ENCODE measurements at places on chromosomes 6 and 20. TPM values are rescaled to one million over a fixed set of nuclear protein-coding genes. Genes with fewer than 3 reads are reported as not detected.

The TREM1 gene
- 0.54 TPM for total RNA-seq

The MCCD1 gene
- total RNA-seq = not detected

The BHLHE23 gene
- total RNA-seq = not detected

The TFB1M gene
- total RNA-seq = 26.8 TPM

The PRIM2 gene
- 26.1 TPM for total RNA-seq

The OR12D3 gene
- total RNA-seq = not detected

The FOXS1 gene
- total RNA-seq = 1.8 TPM

The SEMG1 gene
- not detected for total RNA-seq

The RALGAPA2 gene
- 50.7 TPM for total RNA-seq

The SLC35D3 gene
- total RNA-seq = 0.36 TPM

The RIPPLY2 gene
- total RNA-seq = 8.0 TPM

GRCh38 chr6:138620630-138621029 is 121.3 kb upstream of the NHSL1 start:
- DNase-seq = no peak

DNA sequence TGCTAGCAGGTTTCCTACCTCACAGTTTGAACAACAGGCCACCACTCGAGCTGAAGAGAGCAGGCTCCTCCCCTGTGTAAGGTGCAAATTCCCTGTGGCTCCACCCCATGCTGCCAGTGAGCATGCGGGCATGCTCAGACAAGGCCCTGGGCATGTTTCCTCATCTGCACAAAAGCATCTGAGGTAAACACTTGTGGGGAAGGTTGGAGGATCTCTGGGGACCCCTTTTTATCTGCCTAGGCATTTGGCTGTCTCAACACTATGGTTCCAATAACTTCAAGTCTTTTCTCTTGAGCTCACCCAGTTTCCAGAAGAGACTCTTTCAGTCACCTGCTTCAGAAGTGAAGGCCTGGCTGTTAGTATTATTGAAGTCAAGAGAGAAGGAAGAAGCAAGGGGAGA is 9.4 kb downstream of the C6orf58 start:
- no peak for DNase-seq

DNA sequence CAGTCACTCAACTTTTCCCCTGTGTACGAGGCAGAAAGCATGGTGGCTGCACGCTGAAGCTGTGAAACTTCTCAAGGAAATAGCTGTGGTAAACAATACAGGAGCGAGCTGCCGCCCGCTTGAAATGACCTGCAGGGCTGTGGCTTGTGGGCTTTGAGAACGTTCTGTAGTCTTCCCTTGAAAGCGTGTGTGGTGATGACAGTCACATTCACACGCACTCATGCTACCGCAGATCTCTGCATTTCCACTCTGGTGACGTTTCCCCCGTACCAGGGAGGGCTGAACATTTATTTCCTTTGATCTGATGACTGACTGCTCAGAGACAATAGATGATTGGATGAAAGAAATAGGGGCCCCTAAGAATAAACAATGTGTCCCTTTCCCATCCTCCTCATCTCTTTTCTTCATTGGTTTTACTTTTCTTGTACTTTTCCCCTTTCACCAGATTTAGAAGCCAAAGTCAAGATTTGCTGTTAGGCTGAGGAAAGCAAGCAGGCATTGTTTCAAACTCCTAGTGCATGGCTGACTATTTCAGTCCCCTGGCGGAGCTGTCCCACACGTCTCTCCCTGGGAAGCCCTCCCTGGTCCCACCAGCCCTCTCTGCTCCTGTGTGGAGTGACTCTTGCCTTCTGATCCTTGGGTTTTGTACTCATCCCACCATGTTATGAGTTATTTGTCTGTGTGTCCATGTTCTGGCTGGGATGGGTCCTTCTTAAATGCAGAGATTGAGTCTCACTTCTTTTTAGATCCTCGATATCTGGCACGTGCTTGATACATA is 3.9 kb downstream of the SYTL3 start:
- no peak for DNase-seq

GRCh38 chr6:136795386-136795785 is 3.1 kb upstream of the MAP3K5 start:
- no peak for DNase-seq

- DNase-seq = no peak
Measured at GRCh38 chr6:168664956-168665355, 224.0 kb downstream of the SMOC2 start.

DNA sequence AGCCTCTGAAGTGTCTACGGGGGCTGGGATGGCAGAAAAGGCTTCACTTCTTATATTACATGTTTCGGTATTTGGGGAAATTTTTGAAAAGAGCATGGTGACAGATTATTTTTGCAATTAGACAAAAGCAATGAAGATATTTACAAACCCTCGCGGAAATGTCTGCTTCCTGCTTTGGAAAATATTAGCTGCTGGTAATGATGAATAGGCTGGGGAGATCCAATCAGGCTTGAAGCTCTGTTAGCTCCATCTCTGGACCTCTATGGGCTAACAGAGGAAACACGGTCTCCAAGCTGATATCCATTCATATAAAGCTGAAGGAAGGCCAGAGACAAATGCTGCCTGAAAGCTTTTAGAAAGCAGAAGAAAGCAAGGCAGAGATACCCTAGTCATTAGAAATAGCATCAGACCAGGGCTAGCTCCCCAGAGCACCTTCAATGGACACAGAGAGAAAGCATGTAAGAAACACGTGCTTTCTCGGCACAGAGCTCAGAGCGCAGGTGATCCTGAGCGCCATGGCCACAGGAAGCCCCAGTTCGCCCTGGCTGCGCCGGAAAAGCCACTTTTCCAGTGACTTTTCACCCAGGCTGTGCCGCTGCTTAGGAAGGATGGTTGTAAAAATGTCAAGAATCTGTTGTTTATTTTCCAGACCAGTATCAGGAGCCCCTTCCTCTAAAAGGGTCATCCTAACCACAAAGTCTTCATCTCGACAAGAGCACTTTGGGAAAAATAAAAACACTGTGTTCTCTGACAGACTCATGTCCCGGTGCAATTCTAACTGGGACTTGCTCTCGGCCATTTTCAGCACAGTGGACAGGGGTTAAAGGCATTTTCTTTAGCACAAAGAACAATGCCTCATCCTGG is 68.5 kb upstream of the NFATC2 start:
- no peak for DNase-seq

DNA sequence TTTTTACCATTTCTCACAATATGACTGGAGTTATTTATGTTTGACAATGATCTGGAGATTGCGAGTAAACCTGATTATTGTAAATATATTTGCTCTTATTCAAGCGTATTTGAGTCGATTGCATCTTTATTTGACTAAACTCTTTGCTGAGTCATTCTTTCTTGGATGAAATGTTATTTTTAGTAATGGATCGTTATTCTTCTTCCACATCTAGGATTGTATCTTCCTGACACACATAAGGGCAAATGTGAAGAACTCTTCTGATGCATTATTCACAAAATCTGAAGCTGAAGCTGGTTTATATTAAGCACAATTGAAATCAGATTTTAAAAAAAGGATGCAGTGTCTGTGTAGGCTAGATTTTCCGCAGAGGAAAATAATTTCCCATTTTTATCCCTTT is 68.2 kb downstream of the SEL1L2 start:
- DNase-seq = no peak

- DNase-seq = no peak
Measured at GRCh38 chr6:55569638-55570037, 9.4 kb downstream of the HMGCLL1 start.

DNA sequence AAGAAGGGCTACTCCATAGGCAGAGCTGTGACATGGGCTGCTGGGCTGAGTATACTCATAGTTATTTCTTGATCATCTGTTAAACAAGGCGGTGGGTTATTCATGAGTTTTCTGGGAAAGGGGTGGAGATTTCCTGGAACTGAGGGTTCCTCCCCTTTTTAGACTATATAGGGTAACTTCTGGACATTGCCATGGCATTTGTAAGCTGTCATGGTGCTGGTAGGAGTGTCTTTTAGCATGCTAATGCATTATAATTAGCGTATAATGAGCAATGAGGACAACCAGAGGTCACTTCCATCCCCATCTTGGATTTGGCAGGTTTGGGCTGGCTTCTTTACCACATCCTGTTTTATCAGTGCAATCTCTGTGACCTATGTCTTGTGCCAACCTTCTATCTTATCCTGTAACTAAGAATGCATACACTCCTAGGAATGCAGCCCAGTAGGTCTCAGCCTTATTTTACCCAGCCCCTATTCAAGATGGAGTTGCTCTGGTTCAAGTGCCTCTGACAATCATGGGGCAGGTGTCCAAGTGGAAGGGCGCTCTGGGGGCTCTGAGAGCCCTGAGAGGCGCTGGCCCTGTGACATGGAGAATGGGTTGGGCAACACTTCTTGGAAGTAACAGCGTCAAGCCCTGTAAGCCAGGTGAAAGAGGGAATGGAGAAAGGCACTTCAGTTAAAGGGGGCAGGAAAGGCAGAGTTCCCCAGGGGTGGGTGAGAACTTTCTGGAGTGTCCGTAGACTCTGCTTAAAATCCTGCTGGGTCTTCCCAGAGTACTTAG is 354.2 kb upstream of the SULF2 start:
- DNase-seq = no peak

DNA sequence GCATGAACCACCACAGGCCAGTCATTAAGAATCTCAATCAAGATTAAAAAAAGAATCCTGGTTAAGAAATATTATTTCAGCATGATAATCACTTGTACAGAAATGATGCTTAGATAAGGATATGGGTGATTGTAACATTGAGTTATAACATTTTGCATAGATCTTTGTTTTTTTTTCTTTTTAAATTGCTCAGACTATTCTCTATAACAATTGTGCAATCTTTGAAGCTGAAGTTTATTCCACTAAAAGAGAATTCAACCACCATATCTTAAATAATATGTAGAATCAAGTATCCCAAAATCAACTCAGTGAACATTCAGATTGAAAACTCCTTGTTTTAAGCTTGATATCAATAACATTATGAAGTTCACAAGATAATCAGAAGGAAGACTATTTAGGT is 663 bp upstream of the SMIM28 start:
- DNase-seq = no peak

DNA sequence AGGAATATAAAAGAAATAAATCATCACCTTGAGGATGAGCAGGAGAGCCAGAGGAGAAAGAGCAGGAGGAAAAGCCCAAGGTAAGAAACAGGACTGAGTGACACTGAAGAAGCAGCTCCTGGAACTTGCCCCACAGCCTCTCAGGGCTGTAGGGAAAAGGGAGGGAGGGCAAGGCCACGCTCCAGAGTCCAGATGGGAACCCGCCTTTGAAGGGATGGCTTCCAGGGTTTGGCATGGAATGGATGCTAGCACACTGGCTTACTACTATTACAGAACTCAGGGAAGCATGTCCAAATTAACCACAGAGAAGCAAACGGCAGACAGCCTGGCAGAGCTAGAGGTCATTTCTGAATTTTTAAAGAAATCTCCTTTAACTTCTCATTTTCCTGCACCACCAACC is 26.8 kb downstream of the RALGAPA2 start:
- DNase-seq = peak; percentile 21

DNA sequence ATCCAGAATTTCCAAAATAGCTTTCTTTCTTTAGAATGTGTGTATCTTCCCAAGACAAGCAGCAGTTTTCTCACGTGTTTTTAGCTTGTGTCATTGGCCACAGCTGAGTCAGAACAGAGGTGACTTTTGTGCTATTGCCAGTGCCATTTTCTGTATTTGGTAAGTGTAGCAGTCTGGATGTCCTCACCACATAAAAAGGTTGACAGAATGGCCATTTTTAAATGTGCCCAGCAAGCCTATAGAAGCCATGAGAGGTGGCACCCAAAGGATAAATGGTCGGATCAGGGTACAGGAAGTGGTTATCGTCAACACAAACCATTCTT is 269.5 kb upstream of the HSF2 start:
- DNase-seq = no peak

DNA sequence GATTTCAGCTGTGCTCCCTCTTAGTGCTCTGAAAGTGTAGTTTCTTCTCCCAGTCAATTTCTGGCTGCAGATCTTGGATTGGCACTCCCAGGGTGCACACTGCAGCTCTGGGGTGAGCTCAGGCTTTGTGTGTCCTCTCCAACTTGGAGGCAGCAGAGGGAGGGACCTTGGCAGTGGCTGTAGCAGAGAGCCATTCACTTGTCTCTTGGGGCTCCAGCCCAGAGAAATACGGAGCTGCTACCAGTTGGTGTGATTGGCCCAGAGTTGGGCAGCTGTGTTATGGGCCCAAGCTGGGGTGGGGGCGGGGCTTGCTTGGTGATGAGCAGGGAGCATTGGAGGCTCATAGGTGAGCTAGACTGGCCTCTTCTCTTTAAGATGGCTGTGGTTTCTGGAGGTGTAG is 65.9 kb downstream of the KLHL32 start:
- no peak for DNase-seq

DNA sequence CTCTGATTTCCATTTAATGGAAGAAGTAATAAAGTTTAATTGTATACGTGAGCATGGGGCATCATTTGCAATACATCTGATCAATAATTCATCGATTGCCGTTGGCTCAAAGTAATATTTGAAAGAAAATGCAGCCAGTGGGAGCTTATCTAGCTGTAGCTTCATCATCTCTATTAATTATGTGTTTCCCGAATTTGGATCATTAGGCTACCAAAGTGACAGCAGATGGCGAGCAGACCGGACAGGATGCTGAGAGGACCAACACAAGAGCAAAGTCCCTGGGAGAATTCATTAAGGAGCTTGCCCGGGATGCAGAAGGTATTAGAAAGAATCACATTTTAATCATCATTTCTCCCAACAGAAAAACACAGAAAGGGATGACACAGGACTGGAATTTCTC is 327.1 kb downstream of the ARHGAP18 start:
- DNase-seq = no peak

DNA sequence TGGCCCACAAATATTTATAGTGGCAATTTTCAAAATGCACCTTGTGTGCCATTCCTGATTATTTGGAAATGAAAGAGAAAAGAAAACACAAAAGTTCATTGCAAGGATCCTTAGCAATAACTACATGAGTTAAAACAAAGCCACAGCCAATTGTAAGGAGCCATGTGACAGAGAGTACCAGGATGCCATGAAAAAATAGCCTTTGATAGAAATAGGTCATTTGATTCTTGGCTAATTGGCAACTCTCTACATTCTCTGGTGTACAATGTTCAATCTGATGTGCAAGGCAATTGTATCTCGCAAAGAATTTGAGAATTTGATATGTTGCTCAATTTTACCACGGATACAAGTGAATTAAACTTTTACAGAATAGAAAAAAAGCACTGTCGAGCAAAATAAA is 9.6 kb downstream of the HLA-A start:
- DNase-seq = no peak

DNA sequence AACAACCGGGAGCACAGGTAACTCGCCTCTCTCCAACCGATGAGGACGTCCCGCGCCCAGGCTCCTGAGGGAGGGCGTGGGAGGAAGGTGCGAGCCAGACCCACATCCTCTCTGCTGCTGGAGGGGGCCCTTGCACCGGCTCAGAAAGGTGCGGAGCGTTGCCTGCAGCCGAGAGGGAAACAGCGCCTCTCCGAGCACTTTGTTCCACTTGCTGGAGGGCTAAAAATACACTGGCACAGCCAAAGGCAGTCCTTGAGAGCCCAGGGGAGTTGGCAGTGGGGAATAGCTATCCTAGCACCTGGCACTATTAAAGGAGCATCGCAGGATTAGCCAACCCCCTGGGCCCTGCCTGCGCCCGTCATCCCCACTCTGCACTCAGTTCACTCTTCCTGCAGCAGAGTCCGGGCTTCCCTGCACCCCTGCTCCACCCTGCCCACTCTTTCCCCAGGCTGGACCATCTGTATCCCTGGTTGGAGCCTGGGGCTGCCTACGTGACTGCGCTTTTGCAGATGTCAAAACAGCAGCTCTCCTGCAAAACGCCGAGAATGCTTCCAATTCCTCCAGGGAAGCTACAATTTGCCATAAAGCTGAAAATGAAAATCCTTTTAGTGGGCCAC is 108.9 kb downstream of the SNX5 start:
- peak; percentile 76 for DNase-seq

GRCh38 chr6:170281331-170282292 is 9.3 kb downstream of the DLL1 start:
- no peak for DNase-seq

- DNase-seq = no peak
Measured at GRCh38 chr6:169139179-169139971, 114.3 kb downstream of the THBS2 start.
